Activated T-cell treated with anti-CD3 and anti-CD28 coated beads, Interleukin-2, amount 50 U/mL, for 48 hours (primary cell): ENCODE measurements at places on chromosomes 4 and X.

- DNase-seq, result no peak
Measured at GRCh38 chr4:33878710-33879109, 2365.6 kb downstream of the ARAP2 start.

DNA sequence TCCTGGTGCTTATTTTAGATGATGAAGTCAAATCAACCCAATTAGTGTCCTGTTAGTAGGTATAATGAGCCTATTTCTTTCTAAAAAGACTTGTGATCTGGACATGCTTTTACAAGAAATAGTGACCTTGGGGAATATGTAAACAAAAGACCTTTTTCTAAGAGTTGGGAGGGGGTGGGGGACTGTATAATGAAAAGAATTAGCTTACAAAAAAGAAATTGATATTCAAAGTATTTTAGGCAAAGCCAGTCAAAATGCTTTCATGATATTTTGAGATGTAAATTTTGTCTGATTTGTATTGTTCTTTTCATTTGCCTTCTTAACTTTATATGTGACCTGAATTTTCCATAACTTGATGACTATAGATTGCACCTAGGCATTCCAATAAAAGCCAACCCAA is 114.6 kb downstream of the DCTD start:
- DNase-seq, result no peak

DNA sequence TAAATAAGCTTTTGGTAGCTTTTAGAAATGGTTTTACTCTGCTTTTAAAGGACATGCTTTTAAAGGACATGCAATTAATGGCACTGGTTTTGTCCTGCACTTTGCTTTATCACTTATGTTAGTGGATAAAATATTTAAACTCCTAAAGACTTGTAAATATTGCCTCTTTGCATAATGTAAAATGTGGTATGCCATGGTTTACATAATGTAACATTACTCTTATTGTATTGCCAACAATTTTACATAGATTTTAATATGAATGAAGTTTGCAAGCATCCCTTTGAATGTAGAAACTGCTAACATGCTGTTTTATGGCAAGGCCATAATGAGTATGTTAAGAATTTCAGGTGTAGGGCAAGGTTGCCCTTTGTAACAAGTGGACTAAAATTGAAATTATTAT is 118.4 kb downstream of the CHIC1 start:
- no peak for DNase-seq

GRCh38 chr4:107993969-107994368 is 4.3 kb downstream of the HADH start:
- no peak for DNase-seq

GRCh38 chr4:7989654-7990053 is 50.0 kb upstream of the AFAP1 start:
- no peak for DNase-seq

DNA sequence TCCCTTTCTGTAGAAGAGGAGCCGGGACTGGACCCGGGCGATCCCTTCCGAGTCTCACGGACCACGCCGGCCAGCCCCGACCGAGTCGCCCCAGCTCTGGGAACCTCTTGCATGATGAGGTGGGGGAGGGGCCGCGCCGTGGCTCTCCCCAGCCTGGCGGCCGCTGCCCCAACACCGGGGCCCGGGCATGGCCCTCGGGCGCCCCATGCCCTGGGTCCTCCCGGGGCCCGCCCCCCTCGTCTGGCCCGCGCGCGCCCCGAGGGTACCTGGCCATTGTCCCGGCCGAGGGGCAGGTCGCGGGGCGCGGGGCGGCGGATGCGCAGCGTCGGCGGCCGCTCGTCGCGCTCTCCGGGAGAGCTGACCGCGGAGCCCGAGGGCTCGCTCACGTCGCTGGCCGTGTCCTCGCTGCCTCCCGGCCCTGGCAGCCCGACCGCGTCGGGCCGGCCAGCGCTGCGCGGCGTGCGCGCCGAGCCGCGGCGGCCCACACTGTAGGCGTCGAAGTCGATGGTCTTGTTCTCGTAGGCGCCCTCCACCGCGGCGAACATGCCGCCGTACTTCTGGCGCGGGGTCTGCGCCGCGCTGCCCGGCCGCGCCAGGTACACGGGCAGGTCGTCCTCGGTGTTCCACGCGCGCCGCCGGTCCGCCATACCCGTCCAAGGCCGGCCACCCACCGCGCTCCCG is 423 bp downstream of the CRMP1 start:
- DNase-seq, result no peak

DNA sequence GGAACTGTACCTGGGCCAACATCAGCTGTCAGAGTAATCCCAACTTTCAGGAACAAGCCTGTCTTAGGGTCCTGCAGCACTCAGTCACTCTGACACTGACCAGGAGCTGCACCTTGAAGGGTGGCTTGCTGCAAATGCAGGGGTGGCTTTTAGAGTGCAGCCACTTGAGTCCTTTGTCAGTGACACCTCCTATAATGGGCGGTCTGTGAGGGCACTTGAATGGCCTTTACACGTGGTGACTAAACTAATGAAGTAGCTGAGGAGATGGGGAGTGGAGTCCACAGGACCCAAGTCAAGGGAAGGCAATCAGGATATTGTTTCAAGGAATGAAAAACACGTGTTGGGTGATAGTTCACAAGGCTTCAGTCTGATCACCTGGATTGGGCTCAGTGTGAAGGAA is 11.1 kb upstream of the LNX1 start:
- DNase-seq, result no peak

- no peak for DNase-seq
Measured at GRCh38 chr4:142701017-142701416, 145.1 kb downstream of the INPP4B start.

DNA sequence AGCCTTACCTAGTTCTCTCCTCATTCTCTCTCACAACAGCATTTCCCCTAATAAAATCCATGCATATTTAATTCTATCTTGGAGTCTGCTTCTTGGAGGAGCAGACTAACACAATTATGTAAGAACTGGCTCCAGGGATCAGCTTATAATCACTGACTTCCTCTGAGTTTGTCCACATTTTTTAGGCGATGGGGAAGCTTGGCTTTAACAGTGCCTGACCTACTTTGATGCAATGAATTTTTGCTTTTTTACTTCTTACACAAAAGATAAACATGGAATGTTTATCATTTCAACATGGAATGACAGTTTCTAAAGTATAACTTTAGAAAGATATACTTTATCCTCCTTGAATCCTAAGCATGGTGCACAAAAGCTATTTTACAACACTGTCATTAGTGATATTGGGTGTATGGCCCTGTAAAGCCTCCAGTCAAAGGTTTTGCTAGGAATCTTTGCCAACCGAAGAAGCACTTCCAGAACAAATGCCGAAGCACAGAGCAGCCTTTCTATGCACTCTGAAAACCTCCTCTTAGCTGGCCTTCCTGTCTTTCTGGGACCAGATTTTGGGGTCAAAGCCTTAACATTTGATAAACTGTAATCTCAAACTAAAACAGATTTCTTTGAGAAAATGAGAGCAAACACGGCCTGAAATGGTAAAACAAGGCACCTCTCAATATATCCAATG is 736 bp downstream of the BDH2 start:
- DNase-seq, result no peak

DNA sequence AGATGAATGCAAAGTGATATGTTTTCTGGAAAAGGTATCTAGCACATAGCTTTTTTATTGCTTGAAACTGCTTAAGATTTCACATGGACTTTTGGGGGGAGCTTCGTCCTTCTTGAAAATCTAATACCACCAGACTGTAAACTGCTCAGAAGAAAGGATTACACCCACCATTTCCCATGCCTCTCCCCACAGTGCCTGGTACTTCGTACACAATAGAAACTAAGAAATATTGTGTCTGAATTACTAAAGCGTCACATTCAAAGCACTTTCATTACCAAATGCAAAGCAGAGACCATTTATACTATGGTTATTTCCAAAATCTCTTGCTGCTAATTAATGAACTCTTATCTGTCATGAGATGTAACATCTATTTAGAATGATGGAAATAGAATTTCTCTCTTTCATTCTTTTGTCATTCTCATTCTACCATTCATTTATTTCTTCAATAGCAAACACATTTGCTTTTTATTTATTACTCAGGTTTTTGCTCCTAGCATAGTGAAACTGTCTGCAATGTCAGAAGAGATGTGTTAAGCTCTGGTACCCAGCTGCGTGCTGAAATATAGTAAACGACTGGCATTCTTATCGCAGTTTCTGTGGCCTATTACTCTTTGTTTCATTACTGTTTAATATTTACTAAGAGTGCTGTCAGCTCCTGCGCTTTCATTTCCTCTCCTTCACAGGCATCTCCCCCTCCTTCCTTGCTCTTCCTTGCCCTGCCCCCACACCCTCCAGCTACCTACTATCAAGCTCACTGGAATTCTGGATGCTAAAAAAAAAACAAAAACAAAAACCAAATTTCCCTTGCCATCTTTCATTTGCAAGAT is 51.4 kb upstream of the RAPGEF2 start:
- no peak for DNase-seq

GRCh38 chr4:78496021-78496643 is 55.4 kb upstream of the ANXA3 start:
- no peak for DNase-seq

- DNase-seq, result no peak
Measured at GRCh38 chr4:84681486-84682274, 98.8 kb downstream of the CDS1 start.

DNA sequence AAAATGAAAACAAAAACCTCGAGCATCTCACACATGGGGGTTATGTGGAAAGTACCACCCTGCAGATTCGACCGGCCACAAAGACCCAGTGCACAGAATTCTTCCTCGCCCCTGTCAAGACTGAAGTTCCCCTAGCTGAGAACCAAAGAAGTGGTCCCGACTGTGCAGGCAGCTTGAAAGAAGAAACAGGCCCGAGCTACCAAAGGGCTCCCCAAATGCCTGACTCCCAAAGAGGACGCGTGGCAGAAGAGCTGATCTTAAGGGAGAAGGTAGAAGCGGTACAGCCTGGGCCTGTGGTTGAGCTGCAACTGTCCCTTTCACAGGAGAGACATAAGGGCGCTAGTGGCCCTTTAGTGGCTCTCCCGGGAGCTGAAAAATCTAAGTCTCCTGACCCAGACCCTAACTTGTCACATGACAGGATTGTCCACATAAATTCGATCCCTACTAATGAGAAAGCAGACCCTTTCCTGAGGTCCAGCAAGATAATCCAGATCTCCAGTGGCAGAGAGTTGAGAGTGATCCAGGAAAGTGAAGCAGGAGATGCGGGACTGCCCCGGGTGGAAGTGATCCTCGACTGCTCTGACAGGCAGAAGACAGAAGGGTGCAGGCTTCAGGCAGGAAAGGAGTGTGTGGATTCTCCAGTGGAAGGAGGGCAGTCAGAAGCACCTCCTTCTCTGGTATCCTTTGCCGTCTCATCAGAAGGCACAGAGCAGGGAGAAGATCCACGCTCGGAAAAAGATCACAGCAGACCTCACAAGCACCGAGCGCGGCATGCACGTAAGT is 108.8 kb upstream of the MYOZ2 start:
- no peak for DNase-seq

DNA sequence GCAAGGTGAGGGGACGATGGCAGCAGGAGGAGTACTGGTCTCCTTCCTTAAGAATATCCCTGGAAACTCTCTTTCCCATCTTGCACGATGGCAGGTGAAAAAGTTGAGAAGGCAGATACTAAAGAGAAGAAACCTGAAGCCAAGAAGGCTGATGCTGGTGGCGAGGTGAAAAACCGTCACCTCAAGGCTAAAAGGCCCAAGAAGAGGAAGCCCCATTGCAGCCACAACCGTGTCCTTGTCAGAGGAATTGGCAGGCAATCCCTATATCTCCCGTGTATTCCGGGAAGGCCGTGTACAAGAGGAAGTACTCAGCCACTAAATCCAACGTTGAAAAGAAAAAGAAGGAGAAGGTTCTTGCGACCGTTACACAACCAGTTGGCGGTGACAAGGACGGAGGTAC is 40.0 kb downstream of the CRLF2 start:
- DNase-seq, result no peak

DNA sequence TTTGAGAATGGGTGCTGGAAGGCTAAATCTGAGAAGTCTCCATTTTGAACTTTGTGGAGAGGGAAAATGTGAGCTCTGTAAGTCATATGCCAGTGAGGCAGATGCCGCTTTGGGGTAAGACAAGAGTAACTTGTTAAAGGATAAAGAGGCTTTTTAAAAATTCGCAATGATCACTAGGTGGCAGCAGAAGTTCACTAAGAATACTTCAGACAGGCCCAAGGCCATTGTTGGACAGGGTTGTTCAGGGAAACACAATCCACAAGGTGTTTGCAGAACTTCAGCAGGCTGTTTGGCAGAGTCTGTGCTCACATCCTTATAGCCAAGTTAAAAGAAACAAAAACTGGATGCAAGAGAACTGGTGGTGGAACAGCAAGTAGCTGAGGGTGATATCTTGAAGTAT is 13.7 kb upstream of the PIGA start:
- DNase-seq, result peak; percentile 32

DNA sequence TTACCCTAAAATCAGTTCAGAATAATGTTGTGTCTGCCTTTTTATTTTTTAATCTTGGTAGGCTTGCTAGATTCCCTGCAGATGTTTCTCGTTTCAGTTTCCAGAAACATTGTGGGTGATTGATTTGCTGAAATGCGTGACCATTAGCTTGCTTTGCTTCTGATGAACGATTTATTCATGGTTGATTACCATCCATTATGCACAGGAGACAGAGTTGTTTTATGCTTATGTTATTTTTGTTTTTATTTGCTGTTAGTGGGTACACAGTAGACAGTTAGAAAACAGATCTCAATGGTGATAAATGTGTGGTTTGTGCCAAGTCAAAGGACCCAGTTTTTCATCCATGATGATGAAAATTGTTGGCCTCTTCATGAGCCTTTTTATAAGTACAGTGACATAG is 455.6 kb upstream of the BOD1L1 start:
- DNase-seq, result no peak

DNA sequence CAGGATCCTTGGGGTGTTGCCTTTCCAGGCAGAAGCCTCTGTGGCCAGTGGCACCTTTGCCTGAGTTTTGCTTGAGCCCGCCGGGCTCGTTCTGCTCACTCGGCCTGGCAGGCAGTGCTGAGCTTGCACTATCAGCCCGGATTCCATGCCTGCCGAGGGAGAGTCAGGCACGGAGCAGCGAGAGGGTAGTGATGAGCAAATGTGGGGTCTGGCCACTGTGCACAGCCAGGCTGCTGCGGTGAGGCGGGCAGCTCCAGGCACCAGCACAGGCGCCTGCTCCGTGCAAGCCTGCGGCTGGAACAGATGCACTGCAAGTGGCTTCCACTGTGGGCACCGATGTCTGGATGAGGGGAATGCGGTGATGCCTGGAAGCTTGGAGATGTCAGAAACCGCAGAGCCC is 619.2 kb downstream of the RAPGEF2 start:
- DNase-seq, result no peak

- DNase-seq, result no peak
Measured at GRCh38 chr4:183763990-183764754, 105.1 kb downstream of the TRAPPC11 start.

DNA sequence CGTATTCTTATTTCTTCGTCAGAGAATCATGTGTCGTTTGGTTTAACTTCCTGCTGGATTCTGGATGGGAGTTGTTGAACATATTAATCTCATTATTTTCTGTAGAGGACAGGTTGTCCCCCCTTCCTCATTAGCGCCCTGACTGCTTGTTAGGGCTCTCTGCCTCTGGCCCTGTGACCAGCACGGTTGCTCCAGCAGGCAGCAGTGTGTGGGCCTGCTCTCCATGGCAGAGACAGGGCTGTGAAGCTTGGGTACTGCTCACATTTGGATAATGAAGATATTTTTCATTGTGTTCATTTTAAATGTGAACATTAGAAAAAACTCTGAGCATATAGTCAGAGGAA is 102.7 kb downstream of the KLHL8 start:
- no peak for DNase-seq
